ENCODE measurements at places on chromosomes 11 and 22.

GRCh38 chr22:30277547-30278344, 11.1 kb upstream of the OSM start:
- DNase-seq: no peak

DNA sequence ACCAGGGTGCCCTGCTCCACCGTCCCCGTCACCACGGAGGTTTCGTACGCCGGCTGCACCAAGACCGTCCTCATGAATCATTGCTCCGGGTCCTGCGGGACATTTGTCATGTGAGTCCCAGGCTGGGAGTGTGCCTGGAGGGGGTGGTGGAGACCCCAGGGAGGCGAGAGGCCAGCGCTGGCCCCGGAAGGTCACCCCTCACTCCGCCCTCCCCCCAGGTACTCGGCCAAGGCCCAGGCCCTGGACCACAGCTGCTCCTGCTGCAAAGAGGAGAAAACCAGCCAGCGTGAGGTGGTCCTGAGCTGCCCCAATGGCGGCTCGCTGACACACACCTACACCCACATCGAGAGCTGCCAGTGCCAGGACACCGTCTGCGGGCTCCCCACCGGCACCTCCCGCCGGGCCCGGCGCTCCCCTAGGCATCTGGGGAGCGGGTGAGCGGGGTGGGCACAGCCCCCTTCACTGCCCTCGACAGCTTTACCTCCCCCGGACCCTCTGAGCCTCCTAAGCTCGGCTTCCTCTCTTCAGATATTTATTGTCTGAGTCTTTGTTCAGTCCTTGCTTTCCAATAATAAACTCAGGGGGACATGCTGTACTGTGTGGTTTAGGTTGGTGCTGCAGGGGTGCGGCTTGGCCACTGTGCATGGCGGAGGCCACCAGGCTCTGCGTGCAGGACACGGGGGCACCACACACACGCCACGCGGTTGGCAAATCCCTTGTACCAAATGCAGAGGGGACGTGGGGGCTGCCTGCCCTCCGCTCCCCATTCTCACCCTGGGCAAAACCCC, 35.4 kb downstream of the MUC2 start:
- DNase-seq: no peak

DNA sequence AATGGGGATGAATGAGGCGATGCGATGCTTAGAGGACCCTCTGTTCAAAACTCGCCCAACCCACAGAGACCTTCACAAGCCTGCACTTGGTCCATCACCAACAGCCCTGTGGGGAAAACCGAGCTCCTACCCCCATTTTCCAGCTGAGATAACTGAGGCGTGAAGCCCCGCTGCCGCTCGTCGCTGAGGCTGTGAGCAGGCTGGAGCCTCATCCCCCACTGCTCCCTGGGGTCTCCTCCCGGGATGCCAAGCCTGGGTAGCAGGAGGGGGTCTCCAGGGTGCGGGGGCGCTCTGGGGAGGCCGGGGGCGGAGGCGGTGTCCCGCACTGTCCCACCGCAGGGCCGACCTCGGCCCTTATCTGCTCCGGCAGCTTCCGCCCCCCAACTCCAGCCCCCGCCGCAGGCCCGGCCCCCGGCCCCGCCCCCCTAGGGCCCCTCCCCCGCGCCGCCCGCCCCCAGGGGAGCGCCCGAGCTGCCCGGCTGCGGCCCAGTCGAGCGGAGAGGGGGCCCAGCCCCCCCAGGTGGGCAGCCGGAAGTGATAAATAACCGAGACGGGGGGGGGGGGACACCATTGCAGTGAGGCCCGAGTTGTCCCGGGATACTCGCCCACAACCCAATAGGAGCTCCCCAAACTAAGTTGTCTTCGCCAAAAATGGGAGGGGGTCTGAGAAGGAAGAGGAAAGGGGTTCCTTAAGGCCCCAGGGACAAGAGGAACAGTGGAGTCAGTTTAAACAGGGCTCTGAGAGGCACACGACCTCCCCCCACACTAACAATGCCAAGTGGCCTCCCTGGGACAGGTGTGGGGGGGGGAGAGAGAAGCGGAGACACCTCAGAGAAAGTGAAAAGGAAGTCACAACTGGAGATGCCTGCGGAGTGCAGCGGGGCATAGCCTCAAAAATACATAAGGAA, 8.3 kb upstream of the SLC39A13 start:
- DNase-seq: no peak

DNA sequence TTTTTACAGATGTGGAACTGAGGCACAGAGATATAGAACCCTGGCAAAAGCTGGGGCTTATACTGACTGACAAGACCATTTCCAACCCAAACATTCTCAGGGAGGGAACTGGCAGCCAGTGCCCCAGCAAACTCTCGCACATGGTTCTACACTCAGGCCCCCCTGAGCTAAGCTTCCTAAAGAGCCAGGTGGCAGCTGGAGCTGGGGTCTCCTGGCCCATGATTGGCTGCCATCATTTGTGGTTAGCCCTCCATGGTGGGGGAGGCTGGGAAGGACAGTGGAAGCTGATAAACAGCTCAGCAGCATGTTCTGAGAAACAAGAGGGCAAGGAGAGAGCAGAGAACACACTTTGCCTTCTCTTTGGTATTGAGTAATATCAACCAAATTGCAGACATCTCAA, at the start of gene RAG1:
RAG1 (plus strand) TSS at position 314 of the 400 bp plus-strand sequence. CDS start 5,298 bp downstream, outside the sequence.
- no peak for DNase-seq

DNA sequence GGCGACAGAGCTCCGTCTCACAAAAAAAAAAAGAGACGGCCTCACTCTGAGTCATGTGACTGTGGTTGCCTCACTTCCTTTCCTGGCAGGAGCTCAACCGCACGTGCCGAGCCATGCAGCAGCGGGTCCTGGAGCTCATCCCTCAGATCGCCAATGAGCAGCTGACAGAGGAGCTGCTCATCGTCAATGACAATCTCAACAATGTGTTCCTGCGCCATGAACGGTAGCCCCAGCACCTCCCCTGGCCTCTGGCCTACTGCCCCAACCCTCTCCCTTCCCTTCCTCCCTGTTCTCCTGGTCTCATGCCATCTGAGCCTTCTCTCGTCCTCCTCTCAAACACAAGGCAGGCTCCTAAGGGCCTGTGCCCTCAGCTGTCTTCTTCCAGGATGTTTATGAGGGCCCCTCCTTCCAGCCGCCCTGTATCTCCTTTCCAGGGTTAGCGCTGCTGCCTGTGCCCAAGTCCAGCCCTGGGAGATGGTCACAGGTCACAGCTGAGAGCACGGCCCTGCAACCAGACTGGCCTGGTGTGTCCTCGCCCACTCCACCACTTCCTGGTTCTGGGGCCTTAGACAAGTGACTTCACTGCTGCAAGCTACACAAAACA, 30.7 kb downstream of the TOM1 start:
- DNase-seq: no peak

DNA sequence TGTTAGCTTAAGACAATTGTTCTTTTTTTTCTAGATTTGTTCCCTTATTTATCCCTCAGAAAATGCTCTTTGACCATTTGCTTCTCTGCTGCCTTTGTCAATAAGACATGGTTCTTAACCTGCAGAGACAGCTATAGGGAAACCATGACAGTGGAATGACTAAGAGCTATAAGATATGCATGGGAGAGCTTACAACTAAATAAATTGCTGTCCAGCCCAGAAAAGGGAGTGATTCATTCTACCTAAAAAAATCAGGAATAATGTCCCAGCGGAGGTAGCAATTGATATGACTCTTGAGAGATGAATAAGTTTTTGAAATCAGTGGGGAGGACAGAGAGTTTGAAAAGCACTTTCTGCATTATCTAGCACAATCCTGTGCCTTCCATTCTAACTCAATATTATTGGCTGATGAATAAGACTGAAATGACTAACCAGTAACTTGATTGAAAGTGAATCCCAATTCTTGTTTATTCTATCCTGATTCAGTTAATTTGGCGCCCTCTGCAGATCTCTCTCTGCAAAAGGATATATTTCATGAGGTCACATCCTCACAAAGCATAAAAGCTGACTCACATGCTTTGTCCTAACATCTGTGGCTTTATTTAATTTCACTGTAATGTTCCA, 680.5 kb upstream of the API5 start:
- DNase-seq: peak; percentile 2

GRCh38 chr11:47797633-47798032, 30.5 kb upstream of the FNBP4 start:
- DNase-seq: peak; percentile 2

DNA sequence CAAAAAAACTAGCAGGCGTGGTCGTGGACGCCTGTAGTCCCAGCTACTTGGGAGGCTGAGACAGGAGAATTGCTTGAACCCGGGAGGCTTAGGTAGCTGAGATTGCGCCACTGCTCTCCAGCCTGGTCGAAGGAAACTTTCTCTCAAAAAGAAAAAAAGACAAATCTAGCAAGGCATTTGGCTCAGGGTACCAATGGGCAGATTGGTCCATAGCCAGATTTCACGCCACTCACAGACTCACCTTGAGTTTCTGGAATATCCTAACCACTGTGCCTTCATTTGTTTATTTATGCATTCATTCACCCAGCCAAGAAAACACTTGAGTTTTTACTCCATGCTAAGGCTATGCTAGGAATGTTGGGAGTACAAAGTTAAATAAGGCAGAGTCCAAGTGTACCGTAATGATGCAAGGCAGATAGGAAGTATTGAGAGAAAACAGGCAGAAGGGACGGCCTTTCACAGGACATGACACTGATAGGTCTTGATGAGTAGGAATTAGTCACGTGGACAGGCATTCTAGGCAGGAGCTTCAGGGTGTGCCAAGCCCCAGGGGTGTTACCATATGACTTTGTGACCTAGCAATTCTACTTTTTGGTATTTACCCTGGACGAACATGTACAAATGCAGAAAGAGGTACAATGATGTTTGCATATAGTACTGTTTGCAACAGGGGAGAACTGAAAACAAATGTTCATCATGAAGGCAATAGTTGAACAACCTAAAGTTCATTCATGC, 3.0 kb upstream of the PACSIN3 start:
- DNase-seq: peak; percentile 66

DNA sequence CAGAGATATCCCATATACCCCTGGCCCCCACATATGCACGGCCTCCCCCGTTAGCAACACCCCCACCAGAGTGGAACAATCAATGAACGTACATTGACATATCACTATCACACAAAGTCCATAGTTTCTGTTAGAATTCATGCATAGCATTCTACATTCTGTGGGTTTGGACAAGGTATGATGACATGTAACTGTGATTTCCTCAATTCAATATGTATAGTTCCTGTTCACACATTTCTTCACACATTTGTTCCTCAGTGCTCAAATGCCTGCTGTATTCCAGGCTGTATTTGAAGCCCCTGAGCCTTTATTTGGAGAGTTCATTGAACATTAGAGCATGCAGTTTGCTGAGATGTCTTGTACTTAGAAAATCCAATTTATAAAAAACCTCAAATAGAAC, 69.9 kb downstream of the PTPRJ start:
- DNase-seq: no peak

DNA sequence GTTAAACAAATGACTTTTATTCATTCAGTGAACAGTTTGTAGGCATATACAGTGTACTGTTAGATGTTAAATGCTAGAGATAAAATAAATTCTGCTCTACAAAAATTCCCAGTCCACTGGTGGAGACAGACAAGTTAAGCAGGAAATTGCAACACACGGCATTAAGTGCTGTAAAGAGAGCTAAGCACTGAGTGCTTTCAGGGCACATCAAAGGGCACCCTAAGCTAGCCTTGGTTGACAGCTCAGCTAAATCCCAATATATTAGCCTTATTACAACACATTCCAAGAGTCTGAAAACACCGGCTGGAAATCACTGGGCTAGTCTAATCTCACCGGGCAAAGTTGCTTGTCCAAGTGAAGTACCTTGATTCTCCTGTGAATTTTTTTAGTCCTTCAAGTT, 55.1 kb downstream of the NOX4 start:
- no peak for DNase-seq

Measured in keratinocyte (primary cell).